ENCODE measurements at places on chromosomes 11 and 22.

DNA sequence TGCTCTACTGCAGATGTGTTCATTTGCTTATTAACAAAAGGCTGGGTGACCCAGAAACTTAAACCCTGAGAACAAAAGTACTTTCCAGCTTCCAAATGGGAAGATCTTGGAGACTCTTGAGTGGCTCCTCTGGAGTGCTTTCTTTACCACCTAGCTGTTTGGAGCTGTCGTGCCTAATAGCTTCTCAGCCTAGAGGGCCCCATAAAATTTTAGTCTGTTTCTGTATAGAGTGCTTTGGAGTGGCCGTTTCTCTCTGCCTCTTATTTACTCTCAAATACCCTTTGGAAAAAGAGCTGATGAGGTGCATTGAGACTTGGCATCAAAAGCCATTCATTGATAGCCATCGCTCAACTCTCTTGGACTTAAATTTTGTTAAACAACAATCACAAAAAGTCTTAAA is 50.7 kb downstream of the ZNRF3 start:
- no peak for DNase-seq

DNA sequence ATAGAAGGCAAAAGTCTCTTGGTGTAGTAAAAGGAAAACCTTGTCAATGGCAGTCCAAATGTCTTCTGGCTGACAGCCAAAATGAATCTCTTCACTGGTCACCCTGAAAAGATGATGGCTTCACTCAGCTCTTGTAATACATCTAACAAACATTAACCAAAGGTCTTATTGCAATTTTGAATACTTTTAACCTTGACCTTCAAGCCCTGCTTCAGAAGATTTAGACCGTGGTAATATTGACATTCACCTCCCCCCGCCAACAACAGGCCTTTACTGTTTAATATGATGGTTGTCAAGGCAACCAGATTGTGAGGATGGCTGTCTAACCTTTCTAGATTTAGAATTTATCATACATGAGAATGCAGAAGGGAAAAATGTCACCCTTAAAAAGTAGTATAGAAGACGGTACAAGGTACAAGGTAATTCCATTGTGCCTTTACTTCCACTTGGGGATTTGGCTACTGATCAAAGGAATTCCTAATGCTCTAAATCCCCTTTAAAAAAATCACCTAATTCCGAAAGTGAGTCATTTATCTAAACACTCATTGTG is 342.3 kb downstream of the LARGE1 start:
- no peak for DNase-seq

- DNase-seq, result no peak
Measured at GRCh38 chr11:113681282-113681681, 24.8 kb downstream of the TMPRSS5 start.

- no peak for DNase-seq
Measured at GRCh38 chr11:34458525-34458924, 19.8 kb downstream of the CAT start.

GRCh38 chr11:87290304-87290922 is 252.7 kb downstream of the TMEM135 start:
- DNase-seq, result peak; percentile 54

DNA sequence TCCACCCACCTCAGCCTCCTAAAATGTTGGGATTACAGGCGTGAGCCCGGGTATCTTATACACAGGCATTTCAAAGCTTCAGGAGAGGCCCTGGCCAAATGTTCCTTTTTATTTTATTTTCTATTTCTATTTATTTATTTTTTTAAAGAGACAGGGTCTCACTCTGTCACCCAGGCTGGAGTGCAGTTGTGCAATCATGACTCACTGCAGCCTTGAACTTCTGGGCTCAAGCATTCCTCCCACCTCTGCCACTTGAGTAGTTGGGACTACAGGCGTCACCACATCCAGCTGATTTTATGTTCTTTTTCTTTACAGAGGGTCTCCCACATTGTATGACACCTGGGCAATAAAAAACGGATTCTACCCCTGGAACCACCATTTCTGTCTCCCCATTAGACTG is 71.2 kb downstream of the FBXO7 start:
- DNase-seq, result no peak

DNA sequence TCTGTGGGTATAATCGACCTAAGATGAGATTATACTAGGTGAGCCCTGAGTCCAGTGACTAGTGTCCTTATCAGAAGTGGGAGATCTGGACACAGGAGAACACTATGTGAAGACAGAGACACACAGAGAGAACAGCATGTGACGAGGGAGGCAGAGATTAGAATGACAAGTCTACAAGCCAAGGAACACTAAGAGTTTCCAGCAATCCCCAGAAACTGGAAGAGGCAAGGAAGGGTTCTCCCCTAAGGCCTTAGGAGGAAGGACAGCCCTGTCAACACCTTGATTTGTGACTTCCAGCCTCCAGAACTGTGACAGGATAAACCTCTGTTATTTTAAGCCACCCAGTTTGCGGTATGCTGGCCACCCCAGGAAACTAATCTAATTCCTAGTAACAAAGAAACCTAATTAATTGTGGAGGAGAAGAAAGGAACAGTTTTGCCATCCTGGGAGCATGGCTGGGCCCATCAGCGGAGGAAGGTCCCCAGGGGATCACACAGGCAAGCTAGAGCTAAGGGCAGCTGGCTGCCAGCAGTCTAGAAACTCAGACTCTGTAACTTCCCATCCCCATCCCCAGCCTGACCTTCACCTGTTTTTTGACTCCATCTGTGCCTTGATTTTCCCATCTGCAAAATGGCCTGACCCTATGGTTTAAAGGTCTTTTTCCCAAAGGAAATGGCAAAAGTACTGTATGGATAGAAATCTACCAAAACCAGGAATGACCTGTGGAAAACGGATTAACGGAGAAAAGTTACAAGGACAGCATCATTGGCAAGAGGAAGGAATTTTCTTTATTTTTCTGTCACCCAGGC is 10.3 kb upstream of the THOC5 start:
- DNase-seq, result no peak

GRCh38 chr11:15074206-15075161 is 1.1 kb downstream of the CALCB start:
- peak; percentile 57 for DNase-seq

DNA sequence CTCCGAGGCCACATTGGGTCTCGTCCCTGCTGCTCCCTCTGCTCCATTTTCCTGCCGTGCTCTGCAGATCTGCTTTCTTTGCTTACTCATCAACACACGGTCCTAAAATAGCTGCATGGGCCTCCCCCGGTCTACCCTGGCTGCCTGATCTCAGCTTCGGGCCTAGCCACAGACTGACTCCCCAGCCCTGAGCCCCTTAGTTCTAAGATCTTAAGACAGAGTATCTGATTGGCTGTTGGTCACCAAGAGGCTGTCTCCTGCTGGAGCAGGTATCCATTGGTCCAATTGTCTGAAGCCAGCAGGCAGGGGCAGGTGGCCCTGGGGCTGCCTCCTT is 53.7 kb upstream of the NECTIN1 start:
- DNase-seq, result peak; percentile 69

DNA sequence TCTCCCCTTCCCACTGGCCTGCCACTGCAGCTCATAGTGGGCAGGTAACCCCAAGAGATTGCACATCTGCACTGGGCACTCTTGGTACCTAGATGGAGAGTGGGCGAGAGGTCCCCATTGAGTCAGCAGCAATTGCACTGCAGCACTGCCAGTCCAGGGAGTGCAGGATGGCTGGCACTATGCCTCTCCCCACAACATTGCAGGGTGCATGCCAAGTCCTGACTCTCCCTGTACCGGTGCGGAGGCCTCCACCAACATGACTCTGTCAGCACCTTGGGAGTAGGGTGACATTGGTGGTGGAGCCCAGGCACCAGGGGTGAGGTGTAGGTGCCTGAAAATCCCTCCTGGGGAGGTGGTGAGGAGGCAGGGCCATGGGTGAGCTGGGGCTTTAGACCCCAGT is 82.2 kb downstream of the TRAF6 start:
- no peak for DNase-seq

DNA sequence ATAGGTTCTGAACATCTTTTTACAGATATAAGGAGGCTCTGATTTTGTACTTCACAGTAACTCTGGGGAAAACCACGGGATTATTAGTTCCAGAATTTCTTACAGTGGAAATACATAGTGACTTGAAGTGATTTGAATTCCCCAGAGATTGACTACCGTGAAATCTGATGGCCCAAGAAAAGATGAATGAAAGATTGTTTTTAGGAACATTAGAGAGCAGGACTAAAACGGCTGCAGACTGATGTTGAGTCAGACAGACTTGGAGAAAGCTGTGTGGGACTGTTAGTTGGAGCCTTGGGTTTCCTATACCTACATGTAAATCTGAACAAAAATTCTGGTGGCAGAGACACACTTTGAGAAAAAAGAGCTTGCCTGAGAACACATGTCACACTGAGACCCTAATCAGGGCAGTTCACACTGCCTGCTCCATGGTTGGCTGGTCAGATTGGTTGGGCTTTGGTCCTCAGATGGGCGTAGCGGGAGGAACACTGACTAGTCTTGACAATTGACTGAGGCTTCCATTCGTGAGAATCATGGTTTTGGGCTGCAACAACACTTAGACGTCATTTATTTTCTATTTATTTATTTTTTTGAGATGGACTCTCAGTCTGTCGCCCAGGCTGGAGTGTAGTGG is 6.8 kb downstream of the PPP6R3 start:
- DNase-seq, result peak; percentile 20

GRCh38 chr11:124174001-124174583 is 9.1 kb upstream of the OR10D3 start:
- peak; percentile 56 for DNase-seq

DNA sequence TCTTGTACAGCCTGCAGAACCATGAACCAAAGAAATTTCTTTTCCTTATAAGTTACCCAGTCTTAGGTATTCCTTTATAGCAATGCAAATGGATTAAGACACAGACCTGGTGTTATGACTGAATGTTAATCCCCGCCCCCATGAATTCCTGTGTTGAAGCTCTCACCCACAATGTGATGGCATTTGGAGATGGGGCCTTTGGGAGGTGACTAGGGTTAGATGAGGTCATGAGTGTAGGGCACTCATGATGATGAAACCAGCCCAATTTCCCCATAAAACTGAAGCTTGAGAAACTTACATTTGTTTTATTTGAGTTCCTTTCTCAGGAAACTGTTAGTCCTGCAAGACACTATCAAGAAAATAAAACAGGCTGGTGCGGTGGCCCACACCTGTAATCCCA is 115.8 kb upstream of the THY1 start:
- no peak for DNase-seq

GRCh38 chr11:82092904-82093303 is 640.8 kb downstream of the FAM181B start:
- DNase-seq, result no peak

- no peak for DNase-seq
Measured at GRCh38 chr11:23865341-23865975, 631.4 kb upstream of the LUZP2 start.

GRCh38 chr22:40504285-40505249 is 132.0 kb downstream of the MRTFA start:
- no peak for DNase-seq

GRCh38 chr11:75031771-75032549 is 43.2 kb downstream of the NEU3 start:
- DNase-seq, result peak; percentile 58

DNA sequence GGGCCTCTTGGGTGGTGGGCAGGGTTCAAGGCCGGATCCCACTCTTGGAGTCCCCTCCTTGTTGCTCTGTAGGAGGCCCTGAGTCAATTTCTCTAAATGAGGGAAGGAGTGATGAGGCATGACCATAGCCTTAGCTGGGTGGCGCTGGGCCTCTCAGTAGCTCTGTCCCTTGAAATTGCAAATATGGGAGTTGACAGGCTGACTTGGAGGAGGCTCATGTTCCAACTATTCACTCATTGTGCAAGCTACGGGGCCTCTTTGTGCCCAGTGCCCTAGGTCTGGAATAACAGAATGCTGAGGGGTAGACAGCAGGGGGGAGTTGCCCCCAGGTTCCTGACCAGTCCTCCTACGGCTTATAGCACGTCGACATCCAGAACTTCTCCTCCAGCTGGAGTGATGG is 8.0 kb downstream of the SELENOM start:
- no peak for DNase-seq

DNA sequence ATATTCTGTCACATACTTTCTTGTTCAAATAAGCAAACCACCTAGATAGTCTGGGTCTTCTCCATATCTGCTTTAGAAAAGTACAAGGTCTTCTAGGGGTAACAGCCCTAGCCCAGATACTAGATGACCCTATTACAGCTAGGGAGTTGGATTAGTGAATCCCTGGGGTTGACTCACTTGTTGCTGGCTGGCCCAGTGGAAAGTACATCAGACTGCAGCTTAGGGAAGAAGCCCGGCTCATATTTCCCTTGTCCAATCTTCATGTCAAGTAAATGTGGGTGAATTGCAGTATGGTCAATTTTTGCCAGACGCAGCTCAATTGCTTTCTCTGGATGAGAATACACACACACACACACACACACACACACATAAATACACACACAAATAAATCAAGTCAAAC is 79.1 kb upstream of the SCUBE2 start:
- peak; percentile 40 for DNase-seq

DNA sequence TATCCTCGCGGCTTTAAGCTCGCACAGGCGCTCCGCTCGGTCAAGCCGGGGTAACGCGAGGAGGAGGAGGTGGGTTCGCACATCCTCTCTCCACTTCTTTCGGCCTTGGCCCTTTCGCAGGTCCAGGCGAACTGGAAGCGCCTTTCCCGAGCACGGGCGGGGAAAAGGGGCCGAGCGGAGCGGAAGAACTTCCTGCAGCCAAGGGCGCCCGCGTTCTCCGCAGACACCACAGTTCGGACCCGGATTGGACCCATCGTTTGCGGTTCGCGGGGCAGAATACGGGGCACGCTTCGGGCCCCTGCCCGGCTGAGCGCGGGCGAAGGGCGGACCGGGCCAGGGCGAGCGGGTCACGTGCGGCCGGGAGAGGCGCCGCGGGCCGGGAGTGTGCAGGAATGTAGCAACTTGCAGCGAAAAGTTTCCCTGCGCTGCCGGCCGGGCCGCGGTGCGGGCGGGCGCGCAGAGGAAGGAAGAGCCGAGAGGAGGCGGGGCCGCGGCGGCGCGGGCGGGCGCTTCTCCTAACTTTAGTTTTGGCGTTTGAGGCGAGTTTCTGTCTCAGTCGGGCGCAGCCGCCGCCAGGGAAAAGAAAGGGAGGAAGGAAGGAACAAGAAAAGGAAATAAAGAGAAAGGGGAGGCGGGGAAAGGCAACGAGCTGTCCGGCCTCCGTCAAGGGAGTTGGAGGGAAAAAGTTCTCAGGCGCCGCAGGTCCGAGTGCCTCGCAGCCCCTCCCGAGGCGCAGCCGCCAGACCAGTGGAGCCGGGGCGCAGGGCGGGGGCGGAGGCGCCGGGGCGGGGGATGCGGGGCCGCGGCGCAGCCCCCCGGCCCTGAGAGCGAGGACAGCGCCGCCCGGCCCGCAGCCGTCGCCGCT is at the start of gene YAP1:
Gene YAP1 (plus strand): TSS at position 552 of the 865 bp plus-strand sequence. CDS start 402 bp downstream, outside the sequence.
- peak; percentile 97 for DNase-seq

DNA sequence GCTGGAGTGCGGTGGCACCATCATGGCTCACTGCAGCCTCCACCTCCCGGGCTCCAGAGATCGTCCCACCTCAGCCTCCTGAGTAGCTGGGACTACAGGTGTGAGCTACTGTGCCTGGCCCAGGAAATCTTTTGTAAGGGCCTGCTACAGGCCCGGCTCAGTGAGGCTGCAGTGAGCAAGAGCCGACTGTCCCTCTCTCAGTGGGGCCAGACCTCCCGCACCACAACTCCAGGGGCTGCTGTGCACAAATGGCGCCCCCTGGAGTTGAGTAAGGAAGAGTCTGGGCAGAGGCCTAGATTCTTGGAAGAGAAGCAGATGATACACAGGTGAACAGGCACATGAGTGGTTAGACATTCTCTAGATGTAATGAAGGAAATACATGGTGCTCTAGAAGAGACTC is 7.0 kb downstream of the SERHL2 start:
- DNase-seq, result no peak

GRCh38 chr22:35148866-35149548 is 83.0 kb downstream of the ISX start:
- no peak for DNase-seq

Data from fibroblast of skin of abdomen (primary cell).